ENCODE measurements at places on chromosomes 16 and 17.

- DNase-seq = peak; percentile 74
These were observed 94.6 kb downstream of the RGS9 start for GRCh38 chr17:65231662-65232335.

GRCh38 chr16:1647856-1648255, 30.2 kb upstream of the JPT2 start:
- no peak for DNase-seq

- no peak for DNase-seq
These were observed 153.3 kb downstream of the CHD9 start for GRCh38 chr16:53207810-53208752.

GRCh38 chr16:27156579-27156978, 46.7 kb upstream of the KDM8 start:
- no peak for DNase-seq

- DNase-seq = no peak
These were observed 19.2 kb downstream of the ACTG1 start for GRCh38 chr17:81493198-81494038.

DNA sequence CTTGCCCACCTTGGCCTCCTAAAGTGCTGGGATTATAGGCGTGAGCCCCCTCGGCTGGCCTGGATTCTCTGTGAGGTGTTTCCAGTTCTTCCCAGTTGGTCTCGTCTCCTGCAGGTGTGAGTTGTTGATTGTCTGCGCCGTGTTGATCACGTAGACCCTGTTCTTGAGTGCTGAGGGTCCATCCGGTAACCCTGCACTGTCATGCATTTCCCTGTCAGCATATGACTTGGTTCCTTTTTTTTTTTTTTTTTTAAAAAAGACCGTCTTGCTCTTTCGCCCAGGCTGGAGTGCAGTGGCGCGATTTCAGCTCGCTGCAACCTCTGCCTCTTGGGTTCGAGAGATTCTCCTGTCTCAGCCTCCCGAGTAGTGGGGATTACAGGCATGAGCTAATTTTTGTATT, 17.3 kb downstream of the MGRN1 start:
- DNase-seq = no peak

DNA sequence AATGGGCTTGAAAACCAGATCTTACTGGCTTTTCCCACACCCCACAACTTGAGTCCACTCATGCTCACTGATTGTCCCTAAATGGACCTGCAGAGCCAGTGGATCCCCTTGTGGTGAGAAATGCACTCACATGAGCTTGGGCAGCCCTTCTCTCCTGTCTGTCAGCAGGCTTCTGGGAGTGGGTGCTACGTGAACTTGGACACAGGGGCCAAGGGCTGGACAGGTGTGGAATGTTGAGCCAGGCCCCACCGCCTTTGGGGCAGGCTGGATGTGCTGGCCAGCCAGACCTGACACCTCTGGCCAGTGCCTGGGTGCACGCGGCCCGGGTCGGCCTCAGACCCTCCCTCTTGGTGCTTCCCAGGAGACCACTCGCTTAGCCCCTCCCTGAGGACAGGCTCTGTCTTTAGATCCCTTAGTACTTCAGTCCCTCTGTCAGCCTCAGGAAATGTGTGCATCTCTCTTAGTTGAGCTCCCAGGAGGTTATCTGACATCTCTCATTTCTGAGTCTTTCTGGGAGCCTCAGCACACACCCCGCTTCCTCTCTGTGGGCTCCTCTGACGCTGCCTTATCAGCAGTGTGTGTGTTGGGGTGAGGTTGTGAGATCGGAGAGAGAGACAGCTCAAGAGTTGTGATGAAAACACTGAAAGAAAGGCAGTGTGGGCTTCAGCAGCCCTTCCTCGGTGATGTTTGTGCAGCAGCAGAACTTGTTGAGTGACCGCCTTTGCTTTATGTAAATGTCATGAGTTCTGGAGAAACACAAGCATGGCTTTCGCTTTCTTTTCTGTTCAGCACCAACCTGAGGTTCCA, 117.0 kb downstream of the RAB11FIP4 start:
- no peak for DNase-seq

- DNase-seq = peak; percentile 48
These were observed 27.5 kb downstream of the ZFHX3 start for GRCh38 chr16:73020409-73020884.

- no peak for DNase-seq
These were observed 52.6 kb downstream of the USP22 start for GRCh38 chr17:20989991-20990855.

DNA sequence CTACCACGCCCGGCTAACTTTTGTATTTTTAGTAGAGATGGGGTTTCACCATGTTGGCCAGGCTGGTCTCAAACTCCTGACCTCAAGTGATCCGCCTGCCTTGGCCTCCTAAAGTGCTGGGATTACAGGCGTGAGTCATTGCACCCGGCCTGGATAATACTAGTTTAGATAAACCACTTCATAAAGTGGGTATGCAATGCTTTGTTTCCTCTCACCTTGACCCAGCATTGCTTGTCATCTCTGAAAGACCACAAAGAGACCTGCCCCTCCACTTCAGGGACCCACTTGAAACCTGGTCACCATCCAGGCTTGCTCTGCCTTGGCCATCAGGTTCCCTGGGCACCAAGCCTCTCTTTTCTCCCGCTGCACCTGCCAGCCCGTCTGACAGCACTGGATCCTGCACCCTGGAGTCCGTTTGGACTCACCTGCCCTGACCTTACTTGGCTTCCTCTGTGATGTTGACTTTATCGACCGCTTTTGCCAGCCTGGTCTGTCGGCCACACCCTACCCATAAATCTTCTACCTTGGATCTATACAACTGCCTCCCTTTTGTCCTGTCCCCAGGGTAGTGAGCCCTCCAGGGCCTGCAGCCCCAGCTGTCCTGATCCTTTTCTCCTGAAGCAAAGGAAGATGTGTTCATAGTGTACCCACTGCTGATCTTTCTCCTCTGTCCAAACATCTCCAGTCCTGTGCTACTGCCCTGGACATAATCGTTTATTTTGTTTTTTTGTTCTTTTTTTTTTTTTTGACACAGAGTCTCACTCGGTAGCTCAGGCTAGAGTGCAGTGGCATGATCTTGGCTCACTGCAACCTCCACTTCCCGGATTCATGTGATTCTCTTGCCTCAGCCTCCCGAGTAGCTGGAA, 12.7 kb upstream of the ZG16 start:
- DNase-seq = no peak

DNA sequence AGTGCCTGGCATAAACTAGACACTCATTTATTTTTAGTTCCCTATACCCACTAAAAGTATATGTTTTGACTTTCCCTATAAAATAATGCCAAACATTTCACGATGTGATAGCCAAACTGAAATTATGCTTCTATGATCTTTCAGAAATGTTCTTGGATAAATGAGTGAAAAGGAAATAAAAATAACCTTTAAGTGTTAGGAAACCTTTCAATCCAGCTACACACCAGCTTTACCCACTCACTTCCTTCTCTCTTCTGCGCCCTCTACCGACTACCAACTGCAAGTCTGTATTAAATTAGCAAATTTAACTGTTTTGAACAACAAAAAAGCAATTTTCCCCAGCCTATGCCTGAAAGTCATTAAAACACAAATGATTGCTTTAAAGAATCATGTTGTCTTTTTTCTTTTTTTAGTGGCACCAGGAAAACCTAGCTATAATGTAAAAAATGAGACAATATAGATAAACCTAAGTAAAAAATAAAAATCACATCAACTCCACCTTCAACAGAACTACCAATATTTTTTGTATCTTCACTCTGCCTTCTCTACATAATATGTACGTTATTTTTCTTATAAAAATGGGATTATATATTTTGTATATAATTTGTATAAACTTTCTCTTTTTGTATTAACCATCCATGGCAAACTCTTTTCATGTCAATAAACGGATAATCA, 13.2 kb upstream of the TMEM100 start:
- DNase-seq = no peak

DNA sequence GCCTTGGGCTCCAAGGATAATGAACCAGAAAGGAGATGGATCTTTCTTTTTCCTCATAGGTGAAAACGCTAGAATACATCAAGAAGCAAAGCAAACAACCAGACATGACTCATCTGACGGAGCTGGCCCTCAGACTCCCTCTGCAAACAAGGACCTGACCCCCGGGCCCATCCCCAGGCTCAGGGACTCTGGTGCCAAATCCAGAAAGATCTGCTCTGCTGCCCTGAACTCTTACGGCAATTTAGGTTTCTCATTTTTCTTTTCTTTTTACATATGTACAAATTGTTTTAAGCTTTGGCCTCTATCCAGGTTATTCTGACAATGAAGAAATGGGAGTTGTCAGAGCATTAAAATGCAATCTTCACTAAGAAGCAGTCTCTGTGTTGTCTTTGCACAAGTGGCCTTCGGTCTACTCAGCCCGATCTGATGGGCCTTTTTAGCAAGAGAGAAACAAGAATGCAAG, 17.7 kb downstream of the KNOP1 start:
- DNase-seq = no peak

GRCh38 chr16:58467905-58468304, 32.0 kb upstream of the NDRG4 start:
- DNase-seq = no peak

- DNase-seq = no peak
These were observed 14.6 kb downstream of the SCIMP start for GRCh38 chr17:5220074-5220473.

DNA sequence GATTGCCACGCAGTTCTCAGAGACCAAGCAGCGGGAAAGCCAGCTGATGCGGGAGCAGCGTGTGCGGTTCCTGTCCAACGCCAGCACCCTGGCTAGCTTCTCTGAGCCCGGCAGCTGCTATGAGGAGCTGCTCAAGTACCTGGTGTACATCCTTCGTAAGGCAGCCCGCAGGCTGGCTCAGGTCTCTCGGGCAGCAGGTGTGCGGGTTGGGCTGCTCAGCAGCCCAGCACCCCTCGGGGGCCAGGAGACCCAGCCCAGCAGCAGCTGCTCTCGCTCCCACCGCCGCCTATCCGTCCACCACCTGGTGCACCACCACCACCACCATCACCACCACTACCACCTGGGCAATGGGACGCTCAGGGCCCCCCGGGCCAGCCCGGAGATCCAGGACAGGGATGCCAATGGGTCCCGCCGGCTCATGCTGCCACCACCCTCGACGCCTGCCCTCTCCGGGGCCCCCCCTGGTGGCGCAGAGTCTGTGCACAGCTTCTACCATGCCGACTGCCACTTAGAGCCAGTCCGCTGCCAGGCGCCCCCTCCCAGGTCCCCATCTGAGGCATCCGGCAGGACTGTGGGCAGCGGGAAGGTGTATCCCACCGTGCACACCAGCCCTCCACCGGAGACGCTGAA, 15.2 kb downstream of the CACNA1G start:
- DNase-seq = no peak

- DNase-seq = peak; percentile 7
These were observed 1.9 kb downstream of the PFN1 start for GRCh38 chr17:4946312-4946976.

DNA sequence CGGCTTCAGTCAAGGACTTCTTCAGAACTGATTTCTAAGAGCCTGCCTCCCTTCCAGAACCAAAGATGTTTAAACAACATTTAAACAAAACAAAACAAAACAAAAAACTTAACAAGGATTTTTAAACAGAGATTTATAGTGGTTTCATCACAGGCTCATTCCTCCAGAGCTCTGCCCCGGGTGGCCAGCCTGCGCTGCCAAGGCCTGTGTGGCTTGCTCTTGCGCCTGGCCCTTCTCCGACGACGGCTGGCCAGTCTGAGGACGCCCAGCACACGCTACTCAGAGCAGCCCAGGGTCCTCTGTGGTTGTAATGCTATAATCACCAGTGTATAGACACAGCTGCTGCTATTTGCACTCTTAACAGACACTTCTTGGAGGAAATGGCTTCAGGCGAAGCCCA, 307.2 kb upstream of the MYOCD start:
- no peak for DNase-seq

DNA sequence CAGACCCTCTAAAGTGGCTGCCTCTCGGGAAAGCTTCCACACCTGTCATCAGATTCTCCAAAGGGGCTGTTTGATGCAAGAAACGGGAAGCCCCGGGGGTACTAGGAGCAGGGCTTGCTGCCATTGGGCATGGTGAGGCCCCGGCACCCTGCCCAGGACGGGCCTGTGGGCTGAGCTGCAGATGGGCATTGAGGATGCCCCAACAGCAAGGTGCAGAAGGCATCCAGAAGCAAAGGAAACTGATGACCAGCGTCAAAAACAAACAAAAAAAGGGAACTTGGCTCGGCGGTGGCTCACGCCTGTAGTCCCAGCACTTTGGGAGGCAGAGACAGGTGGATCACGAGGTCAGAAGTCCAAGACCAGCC, 1.5 kb upstream of the LIMD2 start:
- DNase-seq = no peak

DNA sequence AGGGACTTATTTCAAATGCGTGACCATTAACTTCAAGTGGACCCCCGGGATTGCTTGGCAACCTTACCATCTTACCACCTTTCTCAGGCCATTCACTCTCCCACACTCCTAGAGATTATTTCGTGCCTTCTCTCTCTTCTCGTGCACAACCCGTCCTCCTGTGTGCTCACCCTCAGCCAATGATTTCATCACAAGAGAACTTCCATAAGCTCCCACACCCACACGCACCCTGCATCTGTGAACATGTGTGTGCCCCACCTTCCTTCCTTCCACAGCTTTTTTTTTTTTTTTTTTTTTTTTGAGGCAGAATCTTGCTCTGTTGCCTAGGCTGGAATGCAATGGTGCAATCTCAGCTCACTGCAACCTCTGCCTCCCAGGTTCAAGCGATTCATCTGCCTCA, 27.4 kb upstream of the CDH3 start:
- no peak for DNase-seq

DNA sequence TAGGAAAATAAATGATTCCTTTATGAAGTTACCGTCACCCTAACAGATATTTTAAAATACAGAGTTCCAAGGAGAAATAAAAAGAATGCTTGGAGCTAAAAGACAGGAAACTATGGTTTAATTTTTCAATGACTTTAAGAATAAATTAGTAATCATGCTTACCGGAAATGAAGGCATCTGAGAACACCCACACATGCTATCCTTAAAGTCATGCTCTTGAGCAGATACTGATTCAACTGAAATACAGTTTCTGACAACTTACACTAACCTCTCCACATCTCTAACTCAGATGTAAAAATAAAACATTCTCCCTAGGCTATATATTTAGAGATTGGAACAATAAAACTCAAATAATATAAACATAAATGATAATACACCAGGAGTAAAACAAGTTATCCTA, 7.8 kb downstream of the PSMD12 start:
- no peak for DNase-seq

- no peak for DNase-seq
These were observed 42.4 kb upstream of the NUDT7 start for GRCh38 chr16:77679901-77680300.

DNA sequence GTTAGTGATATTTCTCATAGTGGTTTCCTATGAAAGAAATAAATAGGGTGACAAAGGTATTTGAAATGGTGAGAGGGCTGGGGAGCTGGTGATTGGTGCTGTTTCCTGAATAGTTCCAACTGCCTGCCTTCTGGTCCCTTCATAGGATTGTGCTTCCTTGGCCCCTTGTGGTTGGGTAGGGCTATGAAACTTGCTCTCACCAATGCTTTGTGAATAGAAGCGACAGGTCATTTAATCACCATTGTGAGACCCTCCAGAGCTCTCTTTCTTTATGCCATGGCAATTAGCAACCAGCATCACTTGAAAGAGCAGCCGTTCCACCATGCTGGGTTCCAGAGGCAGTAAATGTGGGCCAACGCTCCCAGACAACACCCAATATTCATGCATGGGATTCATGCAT, 23.7 kb upstream of the WWOX start:
- DNase-seq = no peak

- DNase-seq = no peak
These were observed 3.9 kb downstream of the LPO start for GRCh38 chr17:58242171-58242784.

- DNase-seq = no peak
These were observed 44.0 kb downstream of the MYH3 start for GRCh38 chr17:10612957-10613744.

Data from 8988T (cell line).